ENCODE measurements at places on chromosomes 2 and 18. TPM values are rescaled to one million over a fixed set of nuclear protein-coding genes. Genes with fewer than 3 reads are reported as not detected.

GRCh38 chr18:76402026-76402990 is 92.7 kb downstream of the ZNF516 start:
- no peak for DNase-seq

Gene G6PC2
- total RNA-seq, result not detected

GRCh38 chr18:32771871-32772580 is 797 bp downstream of the KLHL14 start:
- no peak for DNase-seq

DNA sequence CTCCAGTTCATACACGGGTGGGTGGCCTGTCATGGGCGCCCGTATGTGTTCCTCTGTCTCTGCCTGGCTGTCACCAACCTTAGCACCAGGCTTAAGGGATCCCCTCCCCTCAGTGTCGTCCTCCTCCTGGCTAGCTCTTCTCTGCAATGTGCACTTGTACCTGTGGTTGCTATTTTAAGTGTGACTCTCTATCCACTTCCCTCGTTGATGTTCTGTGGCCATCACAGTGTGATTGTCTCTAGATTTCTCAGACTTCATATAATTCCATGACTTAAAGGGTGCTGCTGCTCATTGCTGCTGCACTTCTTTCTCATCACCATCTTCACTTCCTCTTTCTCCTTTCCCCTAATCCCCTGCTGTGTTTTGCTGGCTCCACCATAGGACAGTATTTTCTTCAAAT is 143.4 kb downstream of the EML6 start:
- peak; percentile 53 for DNase-seq

Gene GALR1
- not detected for total RNA-seq

DNA sequence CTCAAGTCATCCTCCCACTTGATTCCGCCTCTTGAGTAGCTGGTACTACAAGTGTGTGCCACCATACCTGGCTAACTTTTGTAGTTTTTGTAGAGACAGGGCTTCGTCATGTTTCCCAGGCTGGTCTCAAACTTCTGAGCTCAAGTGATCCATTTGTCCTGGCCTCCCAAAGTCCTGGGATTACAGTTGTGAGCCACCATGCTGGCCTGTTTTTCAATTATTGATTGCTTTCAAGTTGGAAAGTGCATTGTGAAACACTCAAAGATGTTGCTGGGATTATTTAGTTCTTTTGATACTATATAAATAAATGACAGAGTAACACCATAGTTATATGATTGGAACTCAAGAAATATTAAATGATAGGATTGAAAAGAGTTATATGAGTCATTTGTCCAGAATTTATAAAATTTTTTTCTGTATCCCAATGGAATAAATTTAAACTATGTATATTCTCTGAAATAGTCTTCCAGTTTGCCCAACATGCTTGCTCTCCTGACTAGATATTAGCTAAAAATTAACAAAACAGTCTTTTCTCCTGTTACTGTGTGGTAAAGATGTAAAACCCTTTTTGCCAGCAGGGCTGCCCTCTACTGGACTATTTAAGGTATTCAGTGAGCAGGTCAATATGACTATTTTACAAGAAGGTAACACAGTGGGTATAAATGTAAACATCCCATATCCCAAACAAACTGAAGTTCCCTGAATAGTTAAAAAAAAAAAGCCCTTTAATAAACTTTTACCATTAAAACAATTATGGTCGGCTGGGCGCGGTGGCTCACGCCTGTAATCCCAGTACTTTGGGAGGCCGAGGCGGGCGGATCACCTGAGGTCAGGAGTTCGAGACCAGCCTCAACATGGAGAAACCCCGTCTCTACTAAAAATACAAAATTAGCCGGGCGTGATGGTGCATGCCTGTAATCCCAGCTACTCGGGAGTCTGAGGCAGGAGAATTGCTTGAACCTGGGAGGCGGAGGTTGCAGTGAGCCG is 42.7 kb downstream of the ACSL3 start:
- DNase-seq, result no peak

- DNase-seq, result no peak
Observed at GRCh38 chr2:220670511-220670910, 901.6 kb downstream of the EPHA4 start.

Gene GNAL
- total RNA-seq, result not detected

DNA sequence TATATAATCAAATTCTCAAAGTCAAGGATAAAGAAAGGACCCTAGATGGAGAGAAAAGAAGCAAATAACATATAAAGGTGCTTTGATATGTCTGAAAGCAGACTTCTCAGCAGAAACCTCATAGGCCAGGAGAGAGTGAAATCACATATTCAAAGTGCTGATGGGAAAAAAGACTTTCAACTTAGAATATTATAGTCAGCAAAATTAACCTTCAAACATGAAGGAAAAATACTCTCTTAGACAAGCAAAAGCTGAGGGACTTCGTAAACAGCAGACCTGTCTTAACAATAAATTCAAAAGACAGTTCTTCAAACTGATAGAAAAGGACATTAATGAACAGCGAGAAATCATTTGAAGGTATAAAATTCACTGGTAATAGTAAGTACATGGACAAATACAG is 107.2 kb upstream of the KCNH7 start:
- DNase-seq, result no peak

DNA sequence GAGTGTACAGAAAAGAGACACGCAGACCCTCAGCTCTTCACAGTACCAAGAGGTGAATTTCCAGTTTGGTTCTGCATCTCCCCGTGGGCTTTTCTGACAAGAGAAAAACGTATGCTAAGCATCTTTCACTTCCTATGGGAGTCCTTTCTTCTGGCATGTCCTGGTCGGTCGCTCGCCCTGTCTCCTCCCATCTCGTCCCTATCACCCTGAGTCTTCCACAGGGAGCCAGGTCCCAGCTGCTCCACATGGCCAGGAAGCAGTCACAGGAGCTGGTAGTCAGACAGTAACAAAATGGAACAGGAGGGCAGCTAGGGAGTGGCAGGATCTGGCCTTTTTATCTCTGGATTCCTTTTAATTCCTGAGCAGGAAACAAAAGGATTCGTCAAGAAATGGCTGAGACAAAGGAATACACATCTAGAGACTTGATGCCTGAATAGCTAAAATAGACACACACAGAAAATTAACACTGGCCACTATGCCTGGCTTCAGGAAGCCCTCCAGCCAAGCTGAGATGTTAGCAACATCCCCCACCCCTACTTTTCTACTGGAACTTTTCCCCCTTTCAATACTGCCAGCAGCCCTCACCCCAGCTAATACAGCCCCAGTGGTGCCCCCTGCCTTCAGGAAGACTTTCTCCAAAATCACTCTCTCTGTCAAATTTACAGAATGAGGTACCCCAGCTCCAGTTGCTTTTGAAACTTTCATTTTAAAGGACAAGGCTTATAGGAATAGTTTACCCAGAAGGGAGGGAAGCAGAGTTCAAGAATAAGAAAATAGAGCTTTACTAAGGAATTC is 136.1 kb downstream of the DNER start:
- DNase-seq, result no peak

DNA sequence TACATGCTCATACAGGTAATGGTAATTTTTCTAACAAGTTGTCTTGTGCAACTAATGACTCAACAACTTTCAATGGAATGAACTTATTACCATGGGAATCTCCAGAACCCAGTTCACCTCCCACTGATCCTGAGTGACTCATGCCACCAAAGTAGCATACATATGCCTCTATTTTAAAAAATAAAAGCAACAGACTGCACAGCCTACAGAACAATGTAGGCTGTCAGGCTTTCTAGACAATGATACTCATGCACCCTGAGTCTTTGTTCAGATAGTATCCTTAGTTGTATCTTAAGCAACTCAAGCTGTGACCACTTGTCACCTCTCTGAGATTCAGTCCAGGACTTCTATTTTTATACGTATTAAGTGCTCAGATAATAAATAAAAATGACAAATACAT is 531.0 kb upstream of the SETBP1 start:
- DNase-seq, result no peak

DNA sequence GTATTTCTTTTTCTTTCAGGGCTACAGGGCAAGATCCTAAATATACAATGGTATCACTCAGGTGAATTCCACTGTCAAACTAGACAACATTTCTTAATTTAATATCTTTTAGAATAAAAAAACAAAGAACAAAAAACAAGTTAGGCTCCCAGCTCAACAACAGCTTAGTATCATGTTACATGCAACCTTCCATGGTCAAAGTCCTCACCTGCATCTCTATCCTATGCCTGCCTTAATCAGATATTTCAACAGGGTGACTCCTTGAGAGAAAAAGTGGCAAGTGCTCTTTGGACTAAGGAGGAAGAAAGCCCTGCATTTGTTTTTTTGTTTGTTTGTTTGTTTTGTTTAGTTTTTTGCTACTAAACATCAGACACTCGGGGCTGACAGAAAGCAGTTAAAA is 50.2 kb downstream of the WDFY1 start:
- no peak for DNase-seq

DNA sequence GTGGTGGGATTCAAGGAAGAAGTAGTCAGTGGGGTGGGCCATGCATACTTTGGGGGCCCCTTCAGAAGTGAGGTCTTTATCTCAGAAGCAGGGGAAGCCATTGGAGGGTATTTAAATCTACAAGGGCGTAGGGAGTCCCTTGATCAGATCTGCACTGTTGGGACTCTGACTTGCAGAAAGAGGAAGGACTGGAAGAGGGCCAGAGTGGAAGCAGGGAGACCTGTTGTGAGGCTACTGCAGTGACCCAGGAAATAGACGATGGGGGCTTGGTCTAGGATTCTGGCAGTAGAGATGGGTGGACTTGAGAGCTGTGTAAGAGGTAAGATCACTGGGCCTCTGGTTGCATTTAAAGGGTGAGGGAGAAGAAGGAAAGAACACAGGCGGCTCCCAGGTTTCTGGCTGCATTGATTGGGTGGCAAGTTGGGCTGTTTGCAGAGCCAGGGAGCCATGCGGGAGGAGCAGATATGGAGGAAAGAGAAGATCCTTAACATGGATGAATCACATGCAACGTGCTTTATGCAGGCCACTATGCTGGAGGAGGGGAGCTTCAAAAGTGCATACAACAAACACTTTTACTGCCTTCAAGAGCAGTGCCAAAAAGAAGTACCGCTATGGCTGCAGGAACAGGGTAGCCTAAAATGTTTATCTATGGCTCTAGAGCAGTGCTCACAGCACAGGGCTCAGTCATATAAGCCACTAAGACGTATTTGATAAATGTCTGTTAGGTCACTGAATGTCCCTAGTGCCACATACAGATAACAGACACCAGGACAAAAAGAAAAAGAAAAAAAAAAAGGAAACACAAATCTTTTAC is 2.3 kb downstream of the SFXN5 start:
- no peak for DNase-seq

Gene CCDC74B
- total RNA-seq, result 15.3 TPM

- no peak for DNase-seq
Observed at GRCh38 chr2:217105733-217106649, 246.1 kb upstream of the TNP1 start.

GRCh38 chr2:237025090-237025865 is 60.4 kb upstream of the COPS8 start:
- no peak for DNase-seq

Gene TFCP2L1
- 0.21 TPM for total RNA-seq

Gene SLC8A1
- total RNA-seq, result 0.21 TPM

DNA sequence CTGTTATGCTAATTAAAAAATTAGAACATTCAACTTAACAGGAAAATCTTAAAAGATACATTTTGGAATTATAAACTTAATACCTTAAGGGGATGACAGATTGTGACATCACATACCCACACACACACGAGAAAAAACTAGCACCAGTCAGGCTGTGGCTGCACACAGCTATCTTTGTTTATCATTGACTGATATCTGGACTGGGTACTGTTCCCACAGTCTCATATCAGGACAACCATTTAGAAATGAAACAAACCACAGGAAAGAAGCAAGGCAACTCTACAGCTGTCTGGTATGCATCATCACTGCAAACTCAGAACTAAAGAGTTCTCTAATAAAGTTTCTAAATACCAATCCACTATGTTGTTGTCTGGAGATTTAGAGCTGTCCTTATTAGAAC is 210.9 kb upstream of the SMAD7 start:
- DNase-seq, result peak; percentile 90

Gene KLHL30
- total RNA-seq, result 0.05 TPM

DNA sequence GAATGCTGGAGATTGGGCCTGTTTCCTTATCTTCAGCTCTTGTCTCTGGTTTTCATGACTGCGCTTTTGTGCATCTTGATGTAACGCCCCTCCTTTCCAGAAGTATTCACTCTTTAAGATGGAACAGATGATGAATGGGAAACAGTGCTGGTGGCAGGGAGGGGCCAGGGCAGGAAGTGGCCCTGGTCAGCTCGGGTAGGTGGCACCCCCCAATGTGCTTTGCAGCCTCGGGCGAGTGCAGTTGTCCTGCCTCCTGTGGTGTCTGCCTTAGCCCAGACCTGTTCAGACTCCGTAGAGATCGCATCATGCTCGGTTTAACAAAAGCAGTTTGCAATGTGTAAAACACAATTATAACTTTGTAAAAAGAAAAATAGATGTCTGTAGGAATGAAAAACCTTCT is 17.0 kb upstream of the MGAT4A start:
- DNase-seq, result no peak

GRCh38 chr2:231687133-231687852 is 21.0 kb upstream of the PTMA start:
- no peak for DNase-seq

GRCh38 chr2:189629531-189630453 is 31.5 kb upstream of the ASNSD1 start:
- no peak for DNase-seq

- DNase-seq, result no peak
Observed at GRCh38 chr2:152034257-152034801, 64.5 kb downstream of the CACNB4 start.

- no peak for DNase-seq
Observed at GRCh38 chr18:48481092-48481491, 57.7 kb upstream of the CTIF start.

GRCh38 chr2:196079052-196079451 is 10.4 kb upstream of the DNAH7 start:
- no peak for DNase-seq

Gene FNDC4
- 0.21 TPM for total RNA-seq

DNA sequence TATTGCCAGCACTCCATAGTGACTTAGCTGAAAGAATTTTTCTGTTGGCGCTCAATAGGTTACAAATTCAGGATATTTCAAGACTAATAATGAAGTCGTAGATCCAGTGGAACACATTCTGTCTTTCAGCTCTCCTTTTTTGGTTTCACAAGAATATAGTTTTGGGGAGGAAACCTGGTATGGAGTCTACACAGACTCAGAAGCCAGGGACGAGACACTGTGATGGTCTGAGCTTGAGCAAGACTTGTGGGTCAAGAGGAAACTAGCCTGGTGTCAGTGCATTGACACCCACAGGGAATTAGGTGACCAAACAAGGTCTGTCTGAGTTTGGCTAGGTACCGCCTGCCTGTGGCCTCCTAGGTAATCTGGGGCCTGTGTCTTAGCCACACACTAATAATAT is 26.9 kb downstream of the ARL4C start:
- DNase-seq, result no peak
